ENCODE measurements at places on chromosomes 1 and 21.

DNA sequence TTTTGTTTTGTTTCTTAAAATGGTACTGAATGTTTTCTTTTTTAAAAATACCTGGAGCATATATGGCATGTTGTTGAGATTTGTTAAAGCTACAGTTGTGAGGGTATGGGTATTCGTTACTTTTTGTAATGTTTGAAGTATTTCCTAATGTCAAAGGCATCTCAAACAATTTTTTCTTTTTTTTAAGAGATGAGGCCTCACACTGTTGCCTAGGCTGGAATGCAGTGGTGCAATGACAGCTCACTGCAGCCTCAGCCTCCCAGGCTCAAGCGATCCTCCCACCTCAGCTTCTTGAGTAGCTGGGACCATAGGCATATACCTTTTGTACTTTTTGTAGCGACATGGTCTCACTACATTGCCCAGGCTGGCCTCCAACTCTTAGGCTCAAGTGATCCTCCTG, 16.1 kb downstream of the CLCN6 start:
- no peak for DNase-seq

- no peak for DNase-seq
Measured at GRCh38 chr1:183186841-183187240, 777 bp downstream of the LAMC2 start.

DNA sequence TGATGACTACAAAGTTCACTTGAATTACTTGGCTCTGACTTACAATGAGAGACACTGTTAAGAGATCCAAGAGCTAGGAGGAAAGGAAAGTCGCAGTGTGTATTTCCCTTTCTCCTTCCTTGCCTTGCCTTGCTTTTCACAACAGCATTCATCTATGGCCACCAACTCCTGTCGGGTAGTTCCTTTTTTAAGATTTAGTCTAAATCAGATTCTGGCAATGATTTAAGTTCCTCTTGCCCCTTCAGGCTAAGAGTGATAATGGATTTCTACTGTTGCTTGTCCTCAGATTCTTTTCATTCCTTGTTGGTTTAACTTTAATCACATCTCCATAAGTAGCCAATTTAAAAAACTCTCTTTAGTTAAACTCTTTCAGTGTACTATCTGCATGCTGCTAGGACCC, 91.9 kb downstream of the GTF2B start:
- no peak for DNase-seq

DNA sequence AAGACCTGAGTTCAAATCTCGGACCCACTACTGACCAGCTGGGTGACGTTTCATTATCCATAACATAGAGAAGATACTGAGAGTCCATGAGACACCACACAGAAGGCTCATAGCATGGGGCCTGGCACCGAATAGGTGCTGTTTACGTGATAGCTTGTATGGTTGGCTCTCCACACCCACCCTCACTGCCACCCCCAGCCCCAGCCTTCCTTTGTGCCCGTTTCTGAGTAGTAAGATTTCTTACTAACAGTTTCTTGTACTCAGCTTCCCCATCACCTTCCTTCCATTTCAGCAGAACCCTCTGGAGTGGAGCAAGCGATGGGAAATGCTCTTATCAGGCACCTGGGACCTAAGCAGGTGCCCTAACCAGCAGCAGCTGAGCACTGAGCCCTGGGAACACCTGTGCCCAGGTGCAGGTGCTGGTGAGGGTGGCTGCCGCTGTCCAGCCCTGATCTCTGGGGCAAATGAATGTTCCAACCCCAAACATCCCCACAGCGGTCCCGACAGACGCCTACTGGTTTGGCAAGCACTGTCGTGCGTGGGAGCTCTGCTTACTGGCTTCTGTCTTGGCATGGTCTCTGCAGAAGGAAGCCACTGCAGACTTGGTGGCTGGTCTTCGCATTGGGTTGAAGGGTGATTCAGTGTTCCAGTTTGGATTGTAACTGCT, 225.4 kb downstream of the CAMTA1 start:
- DNase-seq = no peak

- peak; percentile 67 for DNase-seq
Measured at GRCh38 chr1:203628201-203629015, 1.8 kb downstream of the ATP2B4 start.

- DNase-seq = no peak
Measured at GRCh38 chr21:42080788-42081083, 9.6 kb downstream of the UMODL1 start.

DNA sequence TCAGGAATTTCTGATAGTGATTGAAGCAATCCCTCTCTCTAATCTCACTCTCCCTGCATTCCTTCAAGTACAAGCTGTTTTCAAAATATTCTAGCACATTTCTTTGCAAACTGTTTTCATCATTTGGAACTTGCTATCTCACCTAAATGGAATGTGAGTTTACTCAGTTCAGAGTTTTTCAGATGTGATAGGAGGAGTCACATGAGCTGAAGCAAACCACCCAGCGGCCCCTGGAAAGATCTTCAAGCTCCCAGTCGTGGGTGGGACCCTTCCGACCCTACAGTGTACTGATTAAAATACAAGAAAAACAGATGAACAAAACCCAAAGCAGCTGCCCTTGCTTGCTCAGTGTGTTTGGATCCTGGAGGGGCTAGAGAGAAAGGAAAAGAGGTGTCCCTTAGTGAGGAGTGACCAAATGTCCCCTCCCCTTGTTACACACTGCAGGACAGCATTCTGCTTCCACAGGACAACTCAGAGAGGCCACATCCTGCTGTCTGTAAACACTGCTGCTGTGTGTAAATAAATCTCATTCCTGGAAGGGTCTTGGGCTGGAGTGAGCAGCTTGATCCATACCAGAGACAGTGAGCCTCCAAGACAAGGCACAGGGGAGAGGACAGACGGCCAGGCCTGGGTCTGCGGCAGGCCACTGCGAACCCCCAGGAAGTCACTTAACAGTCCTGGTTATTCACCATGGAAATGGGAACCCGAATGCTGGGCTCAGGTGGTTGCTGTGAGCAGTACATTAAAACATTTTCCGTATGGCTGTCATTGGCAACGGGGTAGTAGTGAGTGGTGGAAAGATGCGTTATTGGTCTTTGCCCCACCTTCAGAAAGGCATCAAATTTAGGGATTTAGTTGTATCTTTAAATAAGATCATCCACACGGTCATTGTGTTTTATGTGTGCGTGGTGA, 229.2 kb downstream of the RHOU start:
- peak; percentile 81 for DNase-seq

DNA sequence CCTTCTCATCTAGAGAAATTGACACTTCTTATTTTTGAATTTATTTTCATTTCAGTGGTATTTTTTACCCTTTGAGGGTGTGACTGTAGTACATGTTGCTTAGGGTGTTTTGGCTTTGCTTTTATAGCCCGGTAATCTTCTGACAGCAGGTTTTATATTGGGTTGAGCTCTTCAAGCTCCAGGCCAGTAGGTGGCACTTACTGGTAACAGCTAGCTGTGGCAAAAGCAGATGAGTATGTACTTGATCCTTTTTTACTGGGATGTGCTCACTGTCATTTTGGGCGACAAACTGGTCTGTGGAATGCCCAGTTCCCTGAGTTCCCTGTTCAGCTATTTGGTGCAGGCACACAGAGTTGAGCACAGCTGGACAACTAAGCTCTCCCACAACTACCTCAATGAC, 916.2 kb upstream of the B3GALT2 start:
- DNase-seq = no peak

DNA sequence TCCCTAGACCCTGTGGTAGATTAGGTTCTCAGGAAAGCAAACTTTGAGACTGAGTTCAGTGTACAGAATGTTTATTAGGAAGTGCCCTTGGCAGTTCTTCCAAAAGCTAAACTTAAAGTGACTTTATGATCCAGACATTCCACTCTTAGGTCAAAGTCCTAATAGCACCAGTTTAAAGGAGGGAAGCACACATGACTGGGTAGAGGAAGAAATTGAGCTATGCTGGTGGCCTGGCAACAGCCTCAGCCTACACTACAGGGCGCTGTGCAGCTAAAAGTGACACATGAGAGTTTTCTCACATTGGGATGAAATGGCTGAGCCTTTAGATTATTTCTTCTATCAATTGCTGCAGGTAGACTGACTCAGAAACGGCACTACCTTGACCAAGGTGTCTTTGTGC, 280.4 kb downstream of the BRINP2 start:
- no peak for DNase-seq

GRCh38 chr1:203990118-203990517, 82.8 kb upstream of the SOX13 start:
- DNase-seq = no peak

DNA sequence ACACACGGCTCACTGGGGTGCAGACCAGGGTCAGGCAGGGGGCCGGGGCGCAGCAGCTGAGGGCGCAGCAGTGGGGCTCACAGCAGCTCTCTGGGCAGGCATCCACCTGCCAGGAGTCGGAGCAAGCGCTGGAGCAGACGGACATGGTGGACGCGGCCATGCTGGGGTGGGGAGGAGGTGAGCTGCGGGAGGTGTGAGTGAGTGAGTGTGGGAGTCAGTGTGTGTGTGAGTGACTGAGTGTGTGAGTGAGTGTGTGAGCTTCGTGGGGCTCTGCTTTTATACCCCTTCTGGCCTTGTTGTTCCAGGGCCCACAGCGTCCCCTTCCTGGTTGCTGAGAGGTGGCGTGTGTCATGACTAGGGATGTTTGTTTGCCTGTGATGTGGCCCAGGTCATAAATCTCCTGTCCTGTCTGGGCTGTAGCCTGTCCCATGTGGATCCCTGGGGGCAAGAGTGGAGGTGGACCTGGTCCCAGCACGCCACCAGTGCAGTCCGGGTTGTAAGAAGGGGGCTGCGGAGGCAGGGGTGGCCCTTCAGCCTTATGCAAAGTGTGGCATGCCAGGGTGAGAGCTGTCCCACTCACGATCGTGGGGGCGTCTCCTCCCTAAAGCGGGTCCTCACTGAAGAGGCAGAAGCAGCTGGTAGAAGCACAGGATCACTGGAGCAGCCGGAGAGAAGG, at the start of gene KRTAP10-1:
Gene KRTAP10-1 (minus strand): TSS at position 205 of the 676 bp plus-strand sequence. CDS start 45 bp downstream, at position 160.
- DNase-seq = no peak

DNA sequence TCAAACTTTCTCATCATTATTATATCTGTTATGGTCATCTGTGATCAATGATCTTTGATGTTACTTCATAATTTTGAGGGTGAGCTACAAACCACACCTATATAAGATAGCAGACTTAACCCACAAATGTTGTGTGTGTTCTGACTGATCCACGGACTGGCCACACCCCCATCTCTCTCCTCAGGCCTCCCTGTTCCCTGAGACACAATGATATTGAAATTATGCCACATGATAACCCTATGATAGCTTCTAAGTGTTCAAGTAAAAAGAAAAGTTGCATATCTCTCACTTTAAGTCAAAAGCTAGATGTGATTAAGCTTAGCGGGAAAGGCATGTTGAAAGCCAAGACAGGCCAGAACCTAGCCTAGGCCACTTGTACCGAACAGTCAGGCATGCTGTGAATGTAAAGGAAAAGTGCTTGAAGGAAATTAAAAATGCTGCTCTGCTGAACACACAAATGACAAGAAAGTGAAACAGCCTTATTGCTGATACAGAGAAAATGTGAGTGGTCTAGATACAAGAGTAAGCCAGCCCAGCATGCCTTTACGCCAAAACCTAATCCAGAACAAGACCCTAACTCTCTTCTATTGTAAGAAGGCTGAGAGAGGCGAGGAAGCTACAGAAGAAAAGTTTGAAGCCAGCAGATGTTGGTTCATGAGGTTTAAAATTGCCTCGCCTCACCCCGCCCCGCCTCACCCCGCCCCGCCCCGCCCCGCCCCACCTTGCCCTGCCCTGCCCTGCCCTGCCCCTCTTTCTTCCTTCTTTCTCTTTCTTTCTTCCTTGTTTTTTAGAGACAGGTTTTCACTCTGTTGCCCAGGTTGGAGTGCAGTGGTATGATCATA, 16.5 kb downstream of the CTSS start:
- no peak for DNase-seq

GRCh38 chr1:159352436-159352835, 50.3 kb downstream of the FCER1A start:
- DNase-seq = no peak

DNA sequence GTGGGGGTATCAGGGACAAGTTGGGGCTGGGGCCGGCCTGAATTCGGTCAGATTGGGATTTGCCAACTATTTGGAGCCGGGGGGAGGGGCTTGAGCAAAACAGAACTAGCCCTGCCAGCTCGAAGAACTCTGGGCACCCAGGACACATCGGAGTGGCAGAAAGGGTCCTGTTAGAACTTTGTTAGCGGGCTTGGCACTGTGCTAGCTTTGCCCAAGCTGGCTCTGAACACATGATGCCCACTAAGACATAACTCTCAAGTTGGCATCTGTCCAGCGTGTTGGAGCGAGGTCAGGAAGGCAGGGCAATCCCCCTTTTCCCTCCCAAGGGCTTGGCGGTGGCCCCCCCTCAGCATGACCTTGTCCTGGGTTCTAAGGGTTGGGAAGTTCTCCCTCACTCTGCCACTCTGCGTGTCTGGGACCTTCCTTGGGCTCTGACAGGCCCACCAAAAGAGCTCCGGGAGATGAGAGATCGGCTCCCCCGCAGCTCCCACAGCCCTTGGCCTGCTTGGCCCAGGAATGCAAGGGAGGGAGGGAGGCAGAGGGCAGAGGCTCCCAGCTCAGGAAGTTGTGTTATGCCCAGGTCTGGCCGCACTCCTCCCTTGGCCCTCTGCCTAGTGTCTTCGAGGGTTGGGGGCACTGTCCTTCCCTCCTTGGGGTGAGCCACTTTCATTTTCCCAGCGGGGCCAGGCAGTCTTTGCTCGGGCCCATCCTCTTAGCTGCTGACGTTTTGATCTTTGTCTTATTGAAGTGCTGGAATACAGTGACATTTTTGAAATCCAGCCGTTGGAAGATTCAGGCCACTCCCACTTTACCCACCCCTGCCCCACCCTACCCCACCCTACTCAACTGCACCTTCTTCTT, 1.2 kb downstream of the LMNA start:
- DNase-seq = peak; percentile 75

GRCh38 chr21:45898781-45899180, 82.8 kb upstream of the COL6A1 start:
- DNase-seq = no peak

GRCh38 chr1:165143437-165144065, 213.0 kb downstream of the LMX1A start:
- DNase-seq = no peak

- peak; percentile 4 for DNase-seq
Measured at GRCh38 chr1:25569597-25570396, 26.4 kb downstream of the LDLRAP1 start.

DNA sequence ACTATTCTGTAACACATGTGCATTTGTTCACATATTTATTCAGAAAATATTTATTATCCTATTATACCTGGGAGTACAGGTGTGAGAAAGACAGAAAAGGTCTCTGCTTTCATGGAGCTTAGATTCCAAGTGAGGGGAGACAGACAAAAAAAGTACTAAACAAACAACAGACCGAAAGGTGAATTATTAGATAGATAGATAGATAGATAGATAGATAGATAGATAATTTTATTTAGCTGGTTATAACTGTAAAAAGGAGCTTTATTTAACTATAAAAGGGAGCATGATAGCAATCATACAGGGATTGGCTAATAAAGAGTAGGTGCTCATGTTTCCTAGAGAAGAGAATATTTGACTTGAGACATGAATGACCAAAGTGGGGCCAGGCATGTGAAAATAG, 119.4 kb downstream of the TNFSF18 start:
- DNase-seq = no peak

- DNase-seq = no peak
Measured at GRCh38 chr1:33454646-33455282, 17.7 kb upstream of the ZSCAN20 start.

DNA sequence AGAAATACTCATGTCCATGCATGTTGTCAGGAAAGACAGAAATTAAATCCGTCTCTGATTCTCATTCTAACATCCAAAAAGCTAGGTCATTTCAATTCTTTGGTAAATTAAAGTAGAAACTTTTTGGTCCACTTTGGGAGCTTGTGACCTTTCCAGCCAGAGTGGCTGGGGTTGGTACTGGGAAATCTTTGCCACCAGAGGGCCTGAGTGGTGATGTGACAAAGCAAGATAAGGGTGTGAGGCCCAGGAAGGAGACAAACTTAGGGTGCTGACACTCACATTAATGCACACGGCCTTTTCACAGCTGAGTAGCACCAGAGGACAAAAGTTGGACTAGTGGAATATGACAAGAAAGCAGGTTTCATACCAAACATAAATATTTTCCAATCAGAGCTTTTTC, 144.3 kb downstream of the DNM3 start:
- DNase-seq = no peak
